Pancreas (tissue), 10 donors: ENCODE measurements at places on chromosomes 2 and 18. TPM values are rescaled to one million over a fixed set of nuclear protein-coding genes. Genes with fewer than 3 reads are reported as not detected.

- DNase-seq: no peak
These were observed 25.3 kb downstream of the TMEM127 start for GRCh38 chr2:96240341-96241038.

The DSC3 gene
- 0.06 TPM for total RNA-seq

DNA sequence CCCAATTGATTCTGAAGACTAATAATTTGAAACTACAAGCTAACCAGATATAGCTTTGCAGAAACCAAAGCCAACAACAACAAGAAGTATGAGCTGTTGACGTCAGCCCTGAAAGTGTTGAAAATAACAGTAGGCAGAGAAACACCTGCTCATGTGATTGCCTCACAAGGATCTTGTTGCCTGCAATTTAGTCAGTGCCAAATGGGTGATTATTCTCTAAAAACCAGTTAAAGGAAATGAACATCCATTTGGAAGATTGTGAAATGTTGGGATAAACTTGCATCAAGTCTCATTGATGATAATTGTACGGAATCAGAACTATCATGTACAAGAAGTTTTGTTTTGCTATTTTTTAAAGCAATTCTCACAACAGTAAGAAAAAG is 2.8 kb downstream of the CYTIP start:
- no peak for DNase-seq

DNA sequence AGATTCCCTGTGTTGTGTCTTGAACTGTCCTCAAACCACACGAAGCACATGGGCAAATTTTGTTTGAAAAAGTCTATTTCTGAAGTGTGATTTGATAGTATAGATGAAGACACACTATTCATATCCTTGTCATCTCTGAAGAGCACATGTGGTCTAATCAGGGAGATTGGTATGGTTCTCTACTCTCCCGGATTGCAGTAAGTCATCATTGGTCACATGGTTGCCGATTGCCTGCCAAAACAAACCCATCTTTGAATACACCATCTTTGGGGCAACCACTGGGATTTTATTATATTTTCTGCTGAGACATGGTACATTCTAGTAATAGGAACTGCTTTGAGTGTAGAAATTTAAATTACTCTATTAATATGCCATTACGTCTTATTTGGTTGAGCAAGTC is 186.9 kb downstream of the MYO1B start:
- no peak for DNase-seq

DNA sequence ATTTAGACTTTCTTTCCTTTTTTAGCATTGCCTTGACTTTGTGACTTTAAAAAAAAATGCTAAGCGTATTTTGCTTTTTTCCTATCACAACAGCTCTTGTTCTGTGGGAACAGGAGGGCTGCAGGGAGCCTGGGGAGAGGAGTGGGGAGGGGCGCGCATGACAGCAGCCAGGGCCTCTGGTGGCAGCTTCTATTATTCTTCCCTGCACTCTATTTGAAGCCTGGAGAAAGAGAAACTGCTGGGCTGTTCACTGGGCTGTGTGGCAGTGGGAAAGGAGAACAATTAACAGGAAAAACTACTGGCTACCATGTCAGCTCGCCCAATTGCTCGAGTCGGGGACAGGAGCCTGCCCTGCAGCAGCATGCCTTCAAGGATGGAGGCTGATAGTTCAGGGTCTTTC is 119.0 kb upstream of the ZBTB14 start:
- no peak for DNase-seq

The RUFY4 gene
- total RNA-seq: 0.31 TPM

DNA sequence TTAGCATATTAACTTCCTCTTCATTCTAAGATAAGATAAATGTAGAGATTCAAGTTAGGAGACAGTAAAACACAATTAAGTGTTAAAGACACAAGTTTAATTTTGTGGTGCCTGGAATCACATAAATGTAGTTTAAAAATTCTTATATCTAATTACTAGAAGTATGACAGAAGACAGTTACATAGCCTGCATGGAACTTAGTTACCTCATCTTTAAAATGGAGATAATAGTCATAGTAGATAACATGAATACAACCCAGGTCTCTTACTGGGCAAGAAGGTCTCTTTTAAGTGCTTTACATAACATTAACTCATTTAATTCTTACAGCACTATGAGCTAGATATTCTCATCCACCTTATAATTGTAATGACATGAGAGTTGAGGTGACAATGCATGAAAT is 15.1 kb downstream of the GALNT13 start:
- no peak for DNase-seq

GRCh38 chr2:205892251-205892655 is 193.7 kb downstream of the INO80D start:
- DNase-seq: peak; percentile 51

- DNase-seq: no peak
These were observed 84.0 kb downstream of the PTGR3 start for GRCh38 chr18:75124991-75125381.

The LRRTM1 gene
- total RNA-seq: not detected

DNA sequence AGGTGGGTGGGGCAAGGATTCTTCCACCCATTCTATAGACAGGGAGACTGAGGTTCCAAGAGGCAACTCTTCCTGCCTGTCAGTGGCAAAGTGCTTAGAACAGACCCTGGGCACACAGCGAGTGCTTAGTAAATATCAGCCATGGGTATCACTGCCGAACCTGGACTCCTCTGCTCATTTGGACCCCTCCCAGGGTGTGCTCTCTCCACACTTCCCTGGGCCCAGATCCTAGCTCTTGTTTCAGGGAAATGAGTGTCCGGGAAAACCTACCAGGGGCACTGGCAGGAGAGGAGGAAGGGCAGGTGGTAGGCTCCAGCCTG is 136.3 kb downstream of the CYP26B1 start:
- DNase-seq: no peak

The ZBTB7C gene
- 0.35 TPM for total RNA-seq

- no peak for DNase-seq
These were observed 38.6 kb downstream of the STK25 start for GRCh38 chr2:241469746-241470145.

DNA sequence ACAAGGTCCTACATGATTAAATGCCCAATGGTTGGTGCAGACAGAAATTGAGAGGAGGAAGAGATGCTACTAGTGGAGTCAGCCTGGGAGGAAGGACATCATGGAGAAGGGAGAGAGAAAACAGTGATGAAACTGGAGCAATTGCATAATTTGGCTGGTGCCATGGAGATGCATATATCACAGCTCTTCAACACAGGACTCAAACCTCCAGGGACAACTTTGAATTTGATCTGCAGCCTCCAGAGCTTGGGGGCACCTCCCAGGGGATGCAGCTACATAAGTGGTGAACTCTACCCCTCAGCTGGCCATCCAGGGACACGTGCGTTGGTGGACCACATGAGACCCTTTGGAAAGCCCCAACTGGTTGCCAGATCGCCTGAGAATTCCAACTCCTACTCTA is 80.4 kb downstream of the CTAGE1 start:
- no peak for DNase-seq

The SLC23A3 gene
- 0.98 TPM for total RNA-seq

The TWIST2 gene
- 1.9 TPM for total RNA-seq

- DNase-seq: no peak
These were observed 53.9 kb upstream of the CTAGE1 start for GRCh38 chr18:22471546-22472131.

The CPLX4 gene
- not detected for total RNA-seq

The GPBAR1 gene
- total RNA-seq: 0.38 TPM

DNA sequence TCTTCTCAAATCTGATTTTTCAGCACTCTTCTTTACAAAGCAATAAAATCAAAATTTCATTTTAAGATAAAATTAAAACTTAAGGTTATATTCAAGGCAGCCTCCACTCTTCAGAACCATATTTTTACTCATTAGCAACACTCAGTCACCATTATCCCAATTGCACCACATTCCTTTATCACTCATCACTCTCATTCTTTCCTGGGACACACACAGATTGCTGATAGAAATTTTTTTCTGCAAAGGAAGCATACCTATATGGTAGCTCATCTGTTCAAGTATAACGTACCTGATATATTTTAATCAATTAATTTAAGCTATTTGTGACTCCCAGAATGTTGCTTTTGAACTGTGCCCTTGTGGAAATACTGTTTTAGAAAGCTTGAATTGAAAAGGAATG is 1559.3 kb upstream of the ZEB2 start:
- no peak for DNase-seq

GRCh38 chr2:223801736-223802135 is 35.6 kb downstream of the AP1S3 start:
- DNase-seq: no peak

The VAMP5 gene
- total RNA-seq: 13.3 TPM

DNA sequence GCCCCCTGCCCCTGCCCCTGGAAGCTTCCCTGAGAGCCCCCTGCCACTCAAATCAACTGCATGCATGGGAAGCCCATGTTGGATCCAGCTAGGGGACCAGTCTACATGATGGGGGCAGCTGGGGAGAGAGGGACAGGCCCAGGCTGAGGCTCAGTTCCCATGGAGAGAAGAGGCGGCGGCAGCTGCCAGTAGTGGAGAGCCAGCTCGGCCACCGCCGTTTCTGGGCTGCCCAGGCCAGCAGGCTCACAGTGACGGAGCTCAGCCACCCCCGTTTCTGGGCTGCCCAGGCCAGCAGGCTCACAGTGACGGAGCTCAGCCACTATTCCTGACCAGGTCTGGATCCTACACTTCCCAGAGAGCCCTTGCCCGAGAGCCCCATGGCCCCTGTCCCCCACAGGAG is 3.6 kb downstream of the MAB21L4 start:
- DNase-seq: peak; percentile 49

DNA sequence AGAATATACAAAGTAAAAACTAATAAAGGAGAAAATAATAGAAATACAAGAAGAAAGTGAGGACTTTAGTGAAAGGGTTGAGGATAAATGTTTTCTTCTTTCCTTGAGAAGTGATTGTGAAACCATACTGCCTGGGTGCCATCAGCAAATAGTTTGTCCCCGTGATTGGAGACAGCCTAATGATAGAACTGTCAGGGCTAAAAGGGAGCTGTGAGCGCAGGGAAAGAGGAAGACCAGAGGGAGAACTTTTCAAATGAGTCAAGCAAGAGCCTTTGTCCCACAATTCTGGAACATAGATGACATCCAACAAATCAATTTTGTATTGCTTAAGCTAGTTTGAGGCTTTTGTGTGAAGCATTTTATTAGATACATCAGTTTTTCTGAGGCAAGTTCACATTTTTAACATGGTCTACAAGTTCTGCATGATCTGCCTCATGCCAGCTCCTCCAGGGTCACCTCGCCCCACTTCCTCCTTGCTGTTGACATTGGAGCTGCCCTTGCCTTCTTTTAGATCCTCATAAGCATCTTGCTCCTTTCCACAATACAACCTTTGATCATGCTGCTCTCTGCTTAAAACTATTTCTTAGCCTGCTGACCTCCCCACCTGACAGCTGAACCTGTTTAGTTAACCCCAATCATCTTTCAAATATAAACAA is 213.4 kb upstream of the REG3G start:
- DNase-seq: no peak

The DOK1 gene
- total RNA-seq: 6.1 TPM

DNA sequence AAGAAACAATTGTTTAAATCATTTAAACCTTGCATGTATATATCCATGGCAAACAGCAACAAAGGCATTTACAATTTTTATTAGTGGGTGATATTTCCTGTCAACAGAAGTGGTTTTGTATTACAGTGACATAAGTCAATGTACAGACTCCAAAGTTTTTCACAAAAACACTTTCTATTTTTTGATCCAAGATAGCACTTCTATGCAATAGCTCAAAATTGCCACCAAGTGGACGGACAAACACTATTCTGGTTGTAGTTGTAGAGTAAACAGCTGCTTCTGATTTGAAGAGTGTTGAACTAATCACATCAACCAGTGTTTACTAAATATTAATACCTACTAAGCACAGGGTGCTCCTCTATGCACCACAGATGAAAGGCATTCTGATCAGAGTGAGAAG is 421.4 kb downstream of the NCKAP5 start:
- no peak for DNase-seq

DNA sequence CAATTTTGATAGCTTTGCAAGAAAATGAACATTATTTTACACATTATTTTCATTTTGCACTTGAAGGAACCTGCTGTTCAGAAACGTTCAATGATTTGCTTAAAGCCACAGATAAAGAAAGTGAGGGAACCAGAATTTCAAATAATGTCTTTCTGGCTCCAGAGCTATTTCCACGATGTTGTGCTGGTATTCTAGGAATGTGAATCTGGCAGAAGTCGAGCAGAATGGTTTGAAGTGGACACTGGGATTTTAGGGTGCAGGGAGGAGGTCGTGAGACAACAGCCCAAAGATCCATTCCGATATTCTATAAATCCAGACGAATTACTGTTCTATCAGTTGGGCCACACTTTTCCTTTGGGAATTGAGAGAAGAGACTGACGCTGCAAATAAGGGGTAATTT is 2.2 kb downstream of the CCDC102B start:
- DNase-seq: no peak

The ERBB4 gene
- total RNA-seq: 3.5 TPM

The TNFRSF11A gene
- total RNA-seq: 1.8 TPM

The RSAD2 gene
- 1.8 TPM for total RNA-seq

GRCh38 chr2:33412920-33413319 is 63.5 kb upstream of the RASGRP3 start:
- no peak for DNase-seq

DNA sequence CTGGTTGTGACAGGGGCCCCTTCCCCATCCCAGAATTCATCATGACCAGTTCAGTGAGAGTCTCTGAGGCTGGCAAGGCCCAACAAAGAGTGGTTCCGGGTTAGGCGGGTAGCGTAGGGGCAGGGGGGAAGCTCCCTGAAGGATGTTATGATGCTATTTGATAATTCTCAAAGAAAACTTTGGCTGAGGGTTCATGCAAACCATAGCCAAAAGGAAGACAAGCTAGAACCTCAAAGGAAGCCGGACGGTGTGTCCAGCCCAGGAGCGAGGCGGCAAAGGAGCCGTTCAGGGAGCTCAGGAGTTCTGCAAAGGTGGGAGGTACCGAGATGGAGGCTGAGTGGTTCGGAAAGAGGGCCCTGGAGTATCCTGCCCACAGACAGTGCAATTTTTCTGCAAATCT is 226.8 kb upstream of the RAB6C start:
- DNase-seq: no peak

The TOGARAM2 gene
- 0.78 TPM for total RNA-seq

The SRD5A2 gene
- not detected for total RNA-seq

The CRIM1 gene
- total RNA-seq: 28.0 TPM
